Stimulated activated naive CD4-positive, alpha-beta T cell treated with Interleukin-2 at 50 U/mL for 16 hours (primary cell): ENCODE measurements at places on chromosomes 16 and 17.

DNA sequence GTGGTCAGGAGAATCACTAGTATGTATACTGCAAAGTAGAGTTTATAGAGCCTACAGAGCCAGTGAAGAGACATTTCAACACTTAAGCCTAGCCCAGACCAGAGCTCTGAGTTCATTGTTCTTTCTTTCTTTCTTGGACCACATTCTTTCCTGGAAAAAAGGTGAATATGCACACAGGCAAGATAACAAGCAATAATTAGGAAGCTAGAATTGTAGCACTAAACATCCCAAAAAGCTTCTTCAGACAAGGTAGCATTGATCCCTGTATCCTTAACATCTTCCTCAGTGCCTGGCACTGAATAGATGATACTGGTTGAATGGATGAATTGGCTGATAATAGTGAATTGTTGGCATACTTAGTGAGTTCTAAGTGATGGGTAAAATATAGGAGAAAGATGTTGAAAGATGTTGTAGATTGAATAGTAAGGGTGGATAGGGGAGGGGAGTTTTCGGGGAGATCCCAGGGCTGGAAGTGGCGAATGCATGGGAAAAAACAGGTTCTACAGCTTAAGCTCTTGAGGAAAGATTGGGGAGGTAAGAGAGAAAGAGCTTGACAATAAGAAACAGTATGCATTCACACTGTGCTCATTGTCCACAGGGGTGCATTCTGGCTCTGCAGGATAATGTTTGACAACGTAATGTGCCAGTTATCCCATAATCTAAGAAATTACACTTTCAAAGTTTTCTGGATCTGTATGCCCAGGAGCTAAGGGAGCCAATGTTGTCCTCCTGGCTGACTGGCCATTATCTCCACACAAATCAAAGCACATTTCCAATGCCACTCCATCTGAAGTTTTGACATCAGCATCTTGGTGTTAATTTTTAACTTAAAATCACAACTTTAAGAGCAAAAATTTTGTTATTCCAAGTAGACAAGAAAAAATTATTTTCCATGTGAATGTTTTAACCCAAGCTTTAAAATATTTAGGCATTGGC, 35.6 kb downstream of the TUBD1 start:
- no peak for DNase-seq

DNA sequence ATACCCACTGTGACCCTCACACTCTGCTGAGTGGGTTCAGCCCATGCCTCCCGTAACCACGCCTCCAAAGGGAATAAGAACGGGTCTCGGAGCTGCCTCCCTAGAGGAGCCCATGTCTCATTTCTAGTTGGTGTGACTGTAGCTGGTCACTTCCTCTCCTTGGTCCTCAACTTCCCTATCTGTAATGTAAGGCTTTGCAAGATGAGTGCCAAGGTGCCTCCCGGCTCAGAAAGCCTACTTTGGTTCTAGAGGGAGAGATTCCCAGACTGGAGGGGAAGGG, 20.8 kb downstream of the C16orf74 start:
- no peak for DNase-seq

GRCh38 chr17:78107457-78107856, 21.1 kb downstream of the TMC6 start:
- no peak for DNase-seq

DNA sequence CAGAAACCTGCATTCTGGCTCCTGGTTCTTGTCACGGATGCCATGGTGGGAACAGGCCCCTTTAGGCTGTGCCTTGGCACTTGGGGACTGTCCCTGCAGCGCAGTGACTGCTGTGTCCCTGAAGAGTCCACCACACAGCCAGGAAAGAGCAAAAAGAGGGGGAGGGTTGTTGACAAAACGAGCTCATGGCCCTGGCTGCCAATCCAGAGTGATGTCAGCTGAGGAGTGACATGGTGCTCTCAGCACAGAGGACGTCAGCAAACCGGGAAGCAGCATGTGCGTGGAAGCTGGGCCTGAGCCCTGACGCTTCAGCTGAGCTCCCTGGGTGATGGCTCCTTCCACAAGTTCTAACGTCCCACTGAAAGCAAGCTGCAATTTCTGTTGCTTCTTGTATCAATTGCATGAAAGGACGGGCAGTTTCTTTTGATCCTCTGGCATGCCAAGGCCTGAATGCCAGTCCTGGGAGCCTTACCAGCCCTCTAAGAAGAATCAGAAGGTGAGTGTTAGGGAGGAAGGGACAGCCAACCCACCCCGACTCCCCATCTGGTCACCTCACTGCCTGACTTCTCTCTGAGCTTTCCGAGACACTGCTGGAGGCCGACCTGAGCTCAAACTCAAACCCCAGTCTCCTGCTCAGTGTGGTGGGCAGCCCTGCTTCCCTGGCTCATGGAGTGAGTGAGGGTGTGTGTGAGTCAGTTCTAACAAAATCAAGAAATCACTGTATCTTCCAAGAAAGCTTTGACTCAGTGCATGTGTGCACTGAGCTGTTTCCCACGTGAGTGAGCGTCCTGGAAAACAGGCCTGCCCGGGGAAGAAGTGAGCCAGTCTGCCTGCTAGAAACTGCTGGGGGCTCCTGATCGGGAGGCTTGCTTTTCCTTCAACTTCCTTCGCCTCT, 14.7 kb upstream of the WNT3 start:
- no peak for DNase-seq

DNA sequence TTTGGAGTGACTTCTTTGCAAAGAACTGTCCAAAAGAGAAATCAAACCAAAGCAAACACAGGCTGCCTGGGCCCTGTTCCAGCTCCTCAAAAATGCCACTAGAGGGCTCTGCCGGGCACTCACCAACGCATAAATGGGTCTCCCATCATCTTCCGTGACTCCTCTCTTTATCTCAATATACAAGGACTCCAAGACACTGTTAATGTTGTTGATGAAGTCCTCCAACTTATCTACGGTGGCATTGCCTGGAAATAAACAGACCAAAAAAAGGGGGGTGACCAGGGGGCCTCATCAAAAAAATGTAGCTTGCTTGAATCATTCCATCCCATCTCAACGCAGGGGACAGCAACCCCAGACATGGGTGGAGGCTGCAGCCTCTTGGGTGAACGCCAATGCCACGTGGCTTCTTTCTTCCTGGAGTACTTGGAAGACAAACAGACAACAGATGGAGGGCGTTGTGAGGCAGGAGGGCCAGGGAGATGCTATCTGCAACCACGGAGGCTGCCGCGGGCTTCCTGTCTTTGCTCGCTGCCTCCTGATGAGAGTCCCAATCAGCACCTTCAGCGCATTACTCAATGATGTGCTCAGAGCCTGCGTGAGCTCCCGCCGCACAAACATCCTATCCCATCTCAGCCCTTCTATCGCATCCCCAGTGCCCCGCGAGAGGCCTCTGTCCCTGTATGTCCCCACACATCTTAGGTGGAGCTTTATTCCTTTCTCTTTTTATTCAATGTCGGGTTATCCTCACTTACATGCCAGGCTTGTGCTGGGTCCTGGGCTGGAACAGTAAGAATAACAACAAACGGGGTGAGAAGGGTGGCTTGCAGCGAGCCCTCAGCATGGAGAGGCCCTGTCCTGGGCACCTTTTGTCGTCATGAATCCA, 32.0 kb downstream of the KDM8 start:
- DNase-seq: peak; percentile 73

DNA sequence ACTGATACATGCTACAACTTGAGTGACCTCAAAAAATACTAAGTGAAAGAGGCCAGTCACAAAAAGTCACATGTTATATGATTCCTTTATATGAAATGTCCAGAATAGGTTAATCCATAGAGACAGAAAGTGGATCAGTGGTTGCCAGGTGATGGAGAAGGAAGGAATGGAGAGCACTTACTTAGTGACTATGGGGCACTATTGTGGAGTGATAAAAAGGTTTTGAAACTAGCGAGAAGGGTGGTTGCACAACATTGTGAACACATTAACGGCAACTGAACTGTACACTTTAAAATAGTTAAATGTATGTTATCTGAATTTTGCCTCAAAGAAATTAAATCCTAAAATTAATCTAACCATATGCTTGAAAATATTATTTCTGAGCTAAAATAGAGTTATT, 25.9 kb downstream of the AMFR start:
- DNase-seq: no peak

DNA sequence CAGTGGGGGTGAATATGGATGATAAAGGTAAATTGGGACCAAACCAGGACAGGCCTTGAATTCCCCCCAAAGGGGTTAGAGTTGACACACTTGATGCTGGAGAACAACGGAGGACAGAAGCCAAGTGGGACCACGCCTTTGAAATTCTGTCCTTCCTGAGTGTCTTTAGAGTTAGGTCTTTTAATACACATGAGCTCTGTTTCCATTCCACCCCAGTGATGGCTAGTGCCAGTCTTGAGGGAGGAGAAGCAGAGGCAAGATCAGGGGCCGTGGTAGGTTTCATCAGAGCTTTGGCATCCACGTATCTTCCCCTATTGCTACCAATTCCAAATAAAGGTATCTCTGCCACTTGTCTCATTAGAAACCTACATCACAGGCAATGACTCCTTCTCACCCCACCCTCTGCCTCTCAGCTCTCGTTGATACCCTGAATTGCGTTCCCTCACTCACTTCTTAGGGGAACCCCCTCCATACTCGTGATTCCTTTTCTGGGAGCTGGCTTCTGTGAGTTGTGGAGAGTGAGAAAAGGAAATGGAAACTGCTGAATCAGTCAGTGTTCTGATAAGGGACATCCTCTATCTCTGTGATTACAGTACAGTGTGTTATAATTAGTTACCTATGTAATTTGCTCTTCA, 2.4 kb upstream of the CCL3L1 start:
- no peak for DNase-seq

DNA sequence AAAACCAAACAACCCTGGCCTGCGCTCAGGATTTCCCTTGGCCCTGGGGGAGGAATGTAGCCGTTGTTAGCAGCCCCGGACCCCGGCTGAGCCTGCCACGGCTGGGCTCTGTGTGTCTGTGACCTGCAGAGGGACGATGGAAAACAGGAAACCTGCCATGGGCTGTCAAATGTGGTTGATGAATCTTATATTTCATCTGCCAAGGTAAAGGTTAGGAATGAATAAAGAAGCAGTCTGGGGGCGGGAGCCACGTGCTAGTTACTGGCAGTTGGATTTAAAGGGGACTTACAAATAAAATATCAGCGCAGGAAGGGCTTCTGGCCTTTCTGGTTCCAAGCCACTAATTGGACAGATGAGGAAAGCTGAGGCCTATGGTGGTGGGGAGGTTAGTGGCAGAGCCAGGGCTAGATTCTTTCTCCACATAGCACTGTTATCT, at the start of gene KRT23:
Gene KRT23, minus strand, starts transcription at position 263 of the 436 bp plus-strand sequence. CDS start 1,043 bp downstream, outside the sequence.
- DNase-seq: no peak

DNA sequence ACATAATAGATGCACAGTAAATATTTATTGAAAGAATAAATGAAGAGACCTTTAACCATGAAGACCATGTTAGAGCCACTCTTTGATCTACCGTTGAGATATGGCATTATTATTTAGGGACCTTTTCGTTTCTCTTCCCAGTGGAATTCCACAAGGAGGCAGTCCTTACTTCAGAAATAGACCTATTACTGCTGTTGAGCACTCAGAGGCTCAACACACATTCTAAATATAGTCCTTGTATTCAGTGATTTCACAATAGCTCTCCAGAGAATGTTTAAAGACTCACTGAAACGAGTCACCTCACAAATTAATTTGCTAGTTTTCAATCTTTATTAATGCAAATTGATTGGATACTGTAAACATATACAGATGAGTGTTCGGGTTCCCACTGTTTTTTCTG, 603.8 kb downstream of the CDH8 start:
- DNase-seq: no peak

DNA sequence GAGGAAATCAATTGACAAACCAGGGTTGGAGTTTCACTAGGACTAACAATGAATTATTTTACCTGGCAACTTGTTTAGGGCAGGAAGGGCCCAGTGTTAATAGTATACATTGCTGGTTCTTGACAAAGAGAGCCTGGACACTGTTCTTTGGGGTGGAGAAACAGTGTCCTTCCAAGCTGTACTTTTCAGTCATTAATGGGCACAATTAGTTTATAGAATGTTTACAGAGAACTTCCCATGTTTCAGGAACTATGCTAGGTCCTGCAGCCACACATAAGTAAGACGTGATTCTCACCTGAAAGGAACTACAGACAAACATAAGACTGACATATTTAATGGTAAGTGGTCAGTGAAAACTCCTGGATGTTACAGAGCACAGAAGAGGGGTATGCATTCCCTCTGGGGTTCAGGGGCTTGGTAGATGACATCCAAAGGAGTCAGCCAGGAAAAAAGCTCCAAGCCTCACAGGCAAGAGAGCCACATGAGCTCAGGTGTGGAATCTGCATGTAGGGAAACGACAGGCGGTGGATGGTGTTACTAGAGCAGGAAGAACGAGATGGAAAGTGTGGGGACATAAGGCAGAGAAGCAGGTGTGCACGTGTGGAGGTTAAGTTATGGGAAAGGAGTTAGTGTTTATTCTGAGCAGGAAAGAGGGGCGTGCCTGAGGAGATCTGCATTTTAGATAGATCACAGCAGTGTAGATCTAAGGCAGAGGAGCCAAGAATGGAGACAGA, 3.8 kb upstream of the DYNLL2 start:
- DNase-seq: no peak

DNA sequence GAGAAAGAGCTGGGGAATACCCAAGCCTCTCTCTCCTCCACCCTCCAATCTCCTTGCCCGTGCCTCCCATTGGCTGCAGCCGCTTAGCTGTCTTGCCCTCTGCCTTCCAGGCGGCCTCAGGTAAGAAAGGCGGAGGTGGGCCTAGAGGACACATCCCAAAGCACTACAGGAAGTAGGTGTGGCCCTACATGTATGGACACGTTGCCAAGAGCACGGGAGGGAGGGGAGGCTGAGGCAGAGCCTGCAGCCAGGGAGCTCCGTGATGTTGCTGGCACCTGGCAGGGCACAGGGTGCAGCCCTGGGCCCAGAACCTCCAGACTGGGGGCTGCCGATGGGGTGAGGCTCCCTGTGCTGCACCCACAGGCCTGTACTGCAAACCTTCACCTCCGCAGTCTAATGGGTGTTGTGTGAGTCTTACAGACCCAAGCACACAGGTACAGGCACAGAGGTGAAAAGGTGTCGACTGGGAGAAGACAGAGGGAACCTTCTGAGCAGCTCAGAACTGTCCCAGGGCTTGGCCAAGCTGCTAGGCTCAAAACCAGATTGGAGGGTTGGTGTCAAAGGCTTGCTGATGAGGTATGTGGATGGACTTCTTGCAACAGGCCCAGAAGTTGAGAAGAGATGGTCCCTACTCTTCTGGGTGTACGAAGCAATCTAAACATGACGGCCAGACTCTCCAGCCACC, 23.5 kb upstream of the FOXK2 start:
- no peak for DNase-seq

DNA sequence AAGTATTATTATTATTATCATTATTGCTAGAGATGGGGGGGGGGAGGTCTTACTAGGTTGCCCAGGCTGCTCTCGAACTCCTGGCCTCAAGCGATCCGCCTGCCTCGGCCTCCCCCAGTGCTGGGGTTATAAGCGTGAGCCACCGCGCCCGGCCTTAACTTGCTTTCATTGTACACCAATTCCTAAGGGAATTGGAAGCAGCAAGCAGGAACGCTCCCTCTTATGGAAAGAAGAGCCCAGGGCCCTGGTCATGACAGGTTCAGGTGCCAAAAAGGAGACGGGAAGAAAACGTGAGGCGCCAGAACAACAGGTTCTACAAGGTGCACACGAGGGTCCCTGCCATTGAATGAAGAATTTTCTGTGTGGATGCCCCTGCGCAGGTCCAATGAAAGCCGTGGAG, 540 bp upstream of the RPL38 start:
- no peak for DNase-seq
